ENCODE measurements at places on chromosomes 4 and X.

DNA sequence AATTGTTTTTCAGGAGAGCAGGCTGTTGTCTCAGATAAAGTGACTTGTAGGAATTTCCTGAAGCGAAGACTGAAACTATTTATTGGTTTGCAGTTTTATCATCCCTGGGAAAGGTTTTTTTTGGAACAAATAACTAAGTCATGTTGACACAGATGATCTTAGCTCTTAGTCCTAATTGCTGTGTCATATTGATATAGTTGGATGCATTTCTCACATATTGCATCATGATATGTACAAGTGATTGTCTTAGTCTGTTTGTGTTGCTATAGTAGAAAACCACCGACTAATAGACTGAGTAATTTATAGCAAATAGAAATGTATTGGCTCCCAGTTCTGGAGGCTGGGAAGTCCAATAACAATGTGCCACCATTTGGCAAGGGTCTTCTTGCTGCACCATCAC is 397.5 kb upstream of the PPP1R2C start:
- no peak for DNase-seq

DNA sequence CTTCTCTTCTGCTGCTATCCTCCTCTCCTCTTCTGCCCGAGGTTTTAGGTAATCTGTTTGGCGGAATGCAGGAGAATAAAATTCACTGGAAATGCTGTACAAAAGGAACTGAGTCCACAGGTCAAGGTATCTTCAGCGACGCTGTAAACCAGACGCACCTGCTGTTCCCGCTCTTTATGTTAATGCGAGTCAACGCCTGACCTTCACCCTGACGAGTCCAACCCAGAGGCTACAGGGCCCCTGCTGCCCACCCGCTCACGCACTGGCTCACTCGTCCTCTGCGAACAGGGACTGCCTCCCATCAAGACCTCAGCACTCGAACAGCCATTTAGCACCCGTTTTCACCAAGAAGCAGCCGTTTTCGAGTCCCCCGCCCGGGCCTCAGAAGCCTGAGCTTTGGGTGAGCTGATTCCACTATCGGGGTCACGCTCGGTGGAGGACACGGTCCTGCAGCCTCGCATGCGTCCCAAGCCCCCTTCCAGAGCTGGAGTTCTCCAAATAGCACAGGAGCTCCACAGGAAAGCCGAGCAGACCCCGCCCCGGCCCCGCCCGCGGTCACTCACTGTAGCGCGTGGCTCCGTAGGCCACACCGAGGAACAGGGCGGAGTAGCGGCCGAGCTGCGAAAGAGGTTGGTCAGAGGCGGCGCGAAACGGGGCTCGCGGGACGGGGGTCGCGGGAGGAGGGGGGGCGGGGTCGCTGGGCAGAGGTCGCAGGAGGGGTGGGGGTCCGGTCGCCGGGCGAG is 556 bp downstream of the ATP5ME start:
- DNase-seq, result no peak

- DNase-seq, result no peak
These were observed 1.2 kb downstream of the DYNLT3 start for GRCh38 chrX:37846141-37846540.

DNA sequence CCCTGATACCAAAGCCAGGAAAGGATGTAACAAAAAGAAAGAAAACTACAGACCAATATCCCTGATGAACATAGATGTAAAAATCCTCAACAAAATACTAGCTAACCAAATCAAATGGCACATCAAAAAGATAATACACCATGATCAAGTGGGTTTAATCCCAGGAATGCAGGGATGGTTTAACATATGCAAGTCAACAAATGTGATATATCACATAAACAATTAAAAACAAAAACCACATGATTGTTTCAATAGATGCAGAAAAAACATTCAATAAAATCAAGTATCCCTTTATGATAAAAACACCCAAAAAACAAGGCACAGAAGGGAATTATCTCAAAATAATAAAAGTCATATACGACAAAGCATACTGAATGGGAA is 31.5 kb downstream of the ELF2 start:
- no peak for DNase-seq

GRCh38 chr4:119526786-119527550 is 101.6 kb downstream of the PDE5A start:
- DNase-seq, result no peak

DNA sequence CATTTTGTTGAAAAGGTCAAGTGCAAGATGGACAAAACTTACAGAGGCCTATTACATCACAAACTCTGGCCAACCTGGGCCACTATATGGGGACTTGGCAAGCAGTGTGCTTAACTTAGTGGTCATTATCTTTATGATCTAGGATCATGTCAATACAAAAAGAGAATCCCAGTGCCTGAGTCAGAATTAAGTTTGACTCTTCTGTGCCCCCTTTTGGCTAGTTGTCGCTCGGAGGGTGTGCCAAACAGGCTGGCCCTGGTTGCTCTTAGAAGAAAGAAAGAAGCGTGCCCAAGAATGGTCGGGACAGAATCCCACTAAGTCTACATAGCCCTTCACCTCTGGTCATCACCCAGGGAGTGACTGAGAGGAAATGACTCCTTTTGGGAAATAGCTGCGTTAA is 100.1 kb downstream of the EIF4E start:
- no peak for DNase-seq

DNA sequence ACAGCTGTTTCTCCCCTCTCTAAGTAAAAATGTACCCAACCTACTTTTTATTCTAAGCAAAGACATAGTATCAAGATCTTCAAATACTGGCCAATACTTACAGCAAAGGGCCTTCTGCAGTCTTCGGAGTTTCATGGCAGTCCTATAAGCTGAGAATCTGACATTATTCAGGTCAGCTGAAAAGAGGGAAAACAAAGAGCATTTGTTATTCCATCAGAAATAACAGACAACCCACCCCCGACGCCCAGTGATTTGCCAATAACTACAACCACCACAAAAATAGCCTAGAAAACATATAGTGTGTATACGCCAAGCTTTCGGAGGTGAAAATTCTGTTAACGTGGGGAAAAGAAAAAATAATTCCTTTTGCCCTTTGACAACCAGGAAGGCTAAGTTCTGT is 151.1 kb upstream of the FTHL17 start:
- no peak for DNase-seq

DNA sequence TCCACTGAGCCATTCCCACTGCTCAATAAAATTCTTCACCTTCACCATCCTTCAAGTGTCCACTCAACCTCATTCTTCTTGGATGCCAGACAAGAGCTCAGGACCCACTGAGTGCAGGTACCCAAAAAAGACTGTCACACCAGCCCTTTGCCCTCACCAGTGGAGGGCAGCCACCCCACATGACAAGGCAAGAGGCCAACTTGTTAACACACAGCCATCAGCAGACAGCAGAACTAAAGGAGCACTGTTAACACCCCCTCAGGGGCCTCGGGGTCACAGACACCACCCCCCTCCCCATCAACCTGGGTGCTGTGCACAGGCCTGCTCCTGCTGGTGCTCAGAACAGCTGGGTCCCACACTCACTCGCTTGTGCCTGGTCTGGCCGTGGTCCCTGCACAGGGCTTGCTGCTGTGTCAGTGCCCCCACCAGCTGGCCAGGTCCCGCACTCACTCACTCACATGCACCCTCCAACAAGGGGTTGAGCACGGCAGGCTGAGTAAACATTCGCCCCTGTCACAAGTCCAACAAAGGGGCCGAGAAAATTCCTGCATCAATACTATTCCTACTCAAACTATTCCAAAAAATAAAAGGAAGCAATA is 54.1 kb downstream of the ATRX start:
- no peak for DNase-seq

GRCh38 chr4:6951880-6952381 is 42.3 kb downstream of the TBC1D14 start:
- DNase-seq, result no peak

- DNase-seq, result no peak
These were observed 76.2 kb downstream of the MTMR1 start for GRCh38 chrX:150769408-150769807.

GRCh38 chrX:1262369-1262768 is 6.2 kb upstream of the CSF2RA start:
- DNase-seq, result no peak

- DNase-seq, result no peak
These were observed 41.3 kb downstream of the KLHL5 start for GRCh38 chr4:39103291-39103690.

GRCh38 chr4:47442980-47443379 is 20.5 kb downstream of the COMMD8 start:
- DNase-seq, result no peak

- DNase-seq, result no peak
These were observed 260.6 kb downstream of the TRIML1 start for GRCh38 chr4:188399834-188400233.

- DNase-seq, result no peak
These were observed 353.6 kb upstream of the RPS6KA3 start for GRCh38 chrX:20620306-20620705.

DNA sequence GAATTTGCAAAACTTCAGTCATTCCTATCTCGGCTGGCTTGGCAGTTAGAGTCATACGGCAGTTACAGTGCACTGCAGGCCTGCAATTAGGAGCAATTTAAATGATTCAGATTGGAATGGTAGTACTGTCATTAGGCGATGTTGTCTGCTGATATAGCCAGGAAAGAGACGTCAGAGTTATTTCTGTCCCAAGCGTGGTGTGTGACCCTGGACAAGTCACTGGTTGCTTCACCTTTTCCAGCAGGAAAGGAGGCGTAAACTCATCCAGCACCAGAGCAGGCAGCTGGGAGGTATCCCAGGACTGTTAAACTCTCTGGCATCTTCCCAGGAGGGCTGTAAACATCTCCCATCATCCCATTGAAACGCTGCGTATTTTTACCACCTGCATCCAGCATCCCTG is 836 bp upstream of the LNX1 start:
- DNase-seq, result no peak

DNA sequence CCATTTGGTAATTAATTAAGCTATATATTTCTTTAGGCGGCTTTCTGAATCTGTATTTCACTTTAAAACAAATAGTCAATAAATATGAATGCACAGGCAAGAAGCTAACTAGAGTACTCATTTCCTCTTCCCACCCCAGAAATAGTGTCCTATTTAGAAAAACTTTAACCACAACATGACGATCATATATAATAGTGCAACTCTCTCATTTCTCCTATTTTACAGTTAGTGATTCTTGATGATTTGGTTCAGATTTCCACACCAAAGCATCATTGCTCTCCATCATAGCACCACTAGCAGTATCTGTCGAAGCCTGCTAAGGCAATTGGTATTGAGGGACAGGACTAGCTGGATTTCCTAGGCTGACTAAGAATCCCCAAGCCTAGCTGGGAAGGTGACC is 184.0 kb upstream of the GALNTL6 start:
- DNase-seq, result no peak

DNA sequence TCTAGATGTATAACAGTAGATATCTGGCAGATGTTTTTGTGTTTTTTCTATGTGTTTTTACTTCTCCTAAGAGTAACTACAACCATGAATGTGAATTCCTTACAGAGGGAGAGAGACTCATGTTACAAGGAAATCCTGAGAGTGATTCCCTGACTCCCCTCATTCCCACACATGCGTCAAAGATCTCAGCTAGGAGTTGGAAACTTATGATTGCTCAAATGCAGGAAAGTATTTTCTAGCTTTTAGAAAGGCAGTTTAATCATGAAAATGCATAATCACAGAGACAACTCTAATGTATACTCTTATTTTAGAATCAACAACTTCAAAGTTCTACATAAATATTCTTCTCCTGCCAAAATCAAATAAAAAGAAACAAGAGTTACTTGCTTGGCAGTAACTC is 121.8 kb downstream of the PDE5A start:
- DNase-seq, result no peak

GRCh38 chr4:123495530-123495929 is 98.9 kb downstream of the SPRY1 start:
- no peak for DNase-seq

DNA sequence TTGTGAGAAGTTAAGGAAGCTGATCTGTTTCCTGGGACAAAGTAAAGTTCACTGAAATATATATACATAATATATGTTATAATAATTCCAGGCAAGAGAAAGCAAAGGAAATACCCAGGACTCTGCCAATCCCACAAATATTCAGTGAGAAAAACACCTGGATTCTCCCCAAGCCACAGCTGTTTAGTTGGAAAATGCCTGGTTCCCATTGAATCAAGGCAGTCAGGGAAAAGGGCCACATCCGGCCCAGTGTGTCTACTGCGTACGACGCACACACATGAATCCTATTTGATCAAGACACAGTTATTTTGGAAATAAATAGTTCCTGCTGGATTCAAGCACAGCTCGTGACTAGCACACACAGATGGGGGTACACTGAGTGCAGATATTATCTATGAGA is 6.3 kb upstream of the DCHS2 start:
- DNase-seq, result no peak

GRCh38 chr4:90904021-90904420 is 776.8 kb downstream of the CCSER1 start:
- no peak for DNase-seq

GRCh38 chrX:123906557-123907316 is 46.9 kb downstream of the XIAP start:
- DNase-seq, result no peak

- no peak for DNase-seq
These were observed 120.5 kb upstream of the FAT1 start for GRCh38 chr4:186844059-186844681.

GRCh38 chrX:14697451-14697850 is 168.1 kb downstream of the GLRA2 start:
- DNase-seq, result no peak
